ENCODE measurements at places on chromosomes 16 and 17. TPM values are rescaled to one million over a fixed set of nuclear protein-coding genes. Genes with fewer than 3 reads are reported as not detected.

- DNase-seq: no peak
- peaks cover 3% of the 10 kb centered on the region for H3K27me3 ChIP-seq
- no peak overlapping the region for H3K27ac ChIP-seq
These were observed 6.7 kb downstream of the NLRC3 start for GRCh38 chr16:3570420-3571062.

Gene MT1M
- total RNA-seq: 11.6 TPM

- no peaks in the 10 kb centered on the region for H3K27me3 ChIP-seq
- no peaks in the 10 kb centered on the region for H3K36me3 ChIP-seq
- peak; percentile 57 for DNase-seq
These were observed 4.0 kb downstream of the NUPR1 start for GRCh38 chr16:28534542-28535373.

Gene SLC9A5
- total RNA-seq: 0.40 TPM

Gene SLC52A1
- total RNA-seq: not detected

- DNase-seq: peak; percentile 65
- H3K4me1 ChIP-seq: peaks cover 24% of the 10 kb centered on the region
- no peaks in the 10 kb centered on the region for H3K36me3 ChIP-seq
- no peak overlapping the region for H3K4me3 ChIP-seq
These were observed 118.2 kb upstream of the CHMP6 start for GRCh38 chr17:80873307-80873951.

Gene MMP15
- total RNA-seq: 10.5 TPM

- no peak for DNase-seq
- no peaks in the 10 kb centered on the region for H3K27me3 ChIP-seq
- peak overlapping the region; percentile 14 for H3K27ac ChIP-seq
- peaks cover 41% of the 10 kb centered on the region for H3K4me1 ChIP-seq
These were observed 87.8 kb upstream of the CORO6 start for GRCh38 chr17:29710520-29710884.

DNA sequence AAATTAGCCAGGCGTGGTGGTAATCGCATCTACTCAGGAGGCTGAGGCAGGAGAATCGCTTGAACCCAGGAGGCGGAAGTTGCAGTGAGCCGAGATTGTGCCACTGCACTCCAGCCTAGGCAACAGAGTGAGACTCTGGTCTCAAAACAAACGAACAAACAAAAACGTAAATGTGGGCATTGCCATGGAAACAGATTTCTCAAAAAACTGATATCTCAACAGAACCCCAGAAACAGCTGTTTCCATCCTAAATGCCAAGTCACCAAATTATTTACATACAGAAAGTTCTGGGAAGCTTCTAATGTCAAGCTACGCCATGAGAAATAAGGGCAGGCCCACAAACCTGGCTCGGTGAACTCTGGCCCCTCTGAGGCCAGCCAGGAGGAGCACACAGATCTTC is 16.0 kb upstream of the ZNF689 start:
- H3K4me1 ChIP-seq: no peaks in the 10 kb centered on the region
- H3K4me3 ChIP-seq: no peak overlapping the region
- no peaks in the 10 kb centered on the region for H3K27me3 ChIP-seq
- H3K27ac ChIP-seq: no peak overlapping the region

- no peaks in the 10 kb centered on the region for H3K36me3 ChIP-seq
- DNase-seq: no peak
- no peak overlapping the region for H3K27ac ChIP-seq
- H3K4me1 ChIP-seq: no peaks in the 10 kb centered on the region
- H3K27me3 ChIP-seq: no peaks in the 10 kb centered on the region
These were observed 255.9 kb upstream of the PMFBP1 start for GRCh38 chr16:72427783-72428331.

DNA sequence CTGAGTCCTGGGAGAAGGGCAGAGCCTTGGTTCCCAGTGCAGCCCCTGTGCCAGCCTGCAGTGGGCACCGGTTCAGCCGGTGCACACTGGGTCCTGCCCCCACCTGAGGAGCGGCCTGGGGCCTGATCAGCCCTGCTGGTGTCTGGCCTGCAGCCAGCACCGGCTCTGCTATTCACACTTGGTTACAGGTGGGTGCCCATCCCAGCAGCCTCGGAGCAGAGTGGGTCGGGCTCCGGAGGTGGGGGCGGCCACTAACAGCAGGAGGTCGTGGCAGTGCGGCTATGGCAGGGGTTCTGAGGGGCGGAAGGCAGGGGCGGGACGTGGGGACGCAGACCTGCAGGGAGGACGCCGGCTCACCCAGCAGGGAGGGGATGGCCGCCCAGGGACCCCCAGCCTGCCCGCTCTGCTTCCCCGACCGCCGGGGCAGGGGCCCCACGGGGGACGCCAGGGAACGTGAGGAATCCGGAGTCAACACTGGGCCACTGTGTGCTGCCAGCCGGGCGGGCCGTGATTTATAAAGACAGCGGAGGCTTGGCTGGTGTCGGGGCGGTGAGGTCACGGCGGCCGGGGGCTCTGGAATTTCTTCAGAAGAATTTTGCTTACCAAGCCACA is 20.3 kb downstream of the METRNL start:
- H3K27ac ChIP-seq: no peak overlapping the region
- peak; percentile 70 for DNase-seq
- peaks cover 15% of the 10 kb centered on the region for H3K4me1 ChIP-seq

DNA sequence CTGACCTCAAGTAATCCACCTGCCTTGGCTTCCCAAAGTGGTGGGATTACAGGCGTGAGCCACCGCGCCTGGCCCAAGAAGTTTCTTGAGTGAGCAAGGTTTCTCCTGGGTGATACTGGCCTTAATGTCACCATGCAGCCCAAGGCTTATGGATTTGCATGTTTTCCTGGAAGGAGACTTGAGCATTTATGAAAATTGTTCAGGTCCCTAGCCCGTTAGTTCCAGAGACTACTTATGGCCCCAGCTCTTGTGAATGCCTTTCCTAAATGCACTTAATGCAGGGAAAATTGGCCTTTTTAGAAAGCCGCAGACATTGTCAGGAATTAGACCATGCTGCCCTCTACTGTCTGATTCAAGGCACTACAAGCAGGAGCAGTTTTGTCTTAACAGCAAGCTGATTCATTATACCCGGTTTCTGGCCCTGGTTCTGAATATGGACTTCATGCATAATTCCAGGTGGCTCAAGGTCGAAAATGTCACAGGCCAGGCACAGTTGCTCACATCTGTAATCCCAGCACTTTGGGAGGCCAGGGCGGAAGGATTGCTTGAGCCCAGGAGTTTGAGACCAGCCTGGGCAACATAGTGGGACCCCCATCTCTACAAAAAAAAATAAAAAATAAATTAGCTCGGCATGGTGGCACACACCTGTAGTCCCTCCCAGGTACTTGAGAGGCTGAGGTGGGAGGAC is 91.3 kb downstream of the SNX29 start:
- H3K4me3 ChIP-seq: no peak overlapping the region
- H3K36me3 ChIP-seq: peaks cover 10% of the 10 kb centered on the region
- H3K4me1 ChIP-seq: no peaks in the 10 kb centered on the region
- no peaks in the 10 kb centered on the region for H3K27me3 ChIP-seq
- DNase-seq: peak; percentile 82

- no peak overlapping the region for H3K27ac ChIP-seq
- no peak overlapping the region for H3K4me3 ChIP-seq
- no peaks in the 10 kb centered on the region for H3K36me3 ChIP-seq
- DNase-seq: no peak
- H3K27me3 ChIP-seq: no peaks in the 10 kb centered on the region
These were observed 150.0 kb downstream of the VPS53 start for GRCh38 chr17:564526-565065.

Gene CYGB
- total RNA-seq: 10.0 TPM

GRCh38 chr17:78717431-78717980 is 64.6 kb downstream of the CYTH1 start:
- no peaks in the 10 kb centered on the region for H3K36me3 ChIP-seq
- no peaks in the 10 kb centered on the region for H3K27me3 ChIP-seq
- H3K27ac ChIP-seq: no peak overlapping the region
- peak; percentile 55 for DNase-seq

GRCh38 chr17:28878158-28878910 is 19.2 kb downstream of the FLOT2 start:
- no peak overlapping the region for H3K27ac ChIP-seq
- DNase-seq: no peak
- peaks cover 47% of the 10 kb centered on the region for H3K36me3 ChIP-seq
- no peak overlapping the region for H3K4me3 ChIP-seq
- no peaks in the 10 kb centered on the region for H3K27me3 ChIP-seq
- no peaks in the 10 kb centered on the region for H3K4me1 ChIP-seq

DNA sequence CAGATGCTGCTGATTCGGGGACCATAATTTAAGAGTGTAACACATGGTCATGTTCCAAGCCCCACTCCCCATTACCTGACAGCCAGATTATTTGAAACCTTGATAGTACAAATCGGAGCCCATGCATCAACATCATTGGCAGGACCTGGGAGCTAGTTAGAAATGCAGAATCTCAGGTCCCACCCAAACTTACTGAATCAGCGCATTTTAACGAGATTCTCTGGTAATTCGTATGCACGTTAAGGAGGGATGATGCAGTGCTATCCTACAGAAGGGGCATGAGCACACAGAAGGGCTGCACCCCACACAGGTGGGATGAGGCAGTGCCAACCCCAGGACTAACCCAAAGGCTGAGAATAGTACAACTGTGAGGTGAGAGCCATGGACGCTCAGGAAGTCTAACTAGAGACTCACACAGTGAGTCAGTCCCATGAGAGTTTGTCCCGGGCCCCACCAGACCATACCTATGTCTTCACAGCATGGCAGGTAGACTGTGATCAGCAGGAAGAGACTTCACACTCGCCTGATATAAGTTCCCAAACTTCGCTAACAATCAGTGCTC is 64.9 kb downstream of the ZNF18 start:
- H3K27me3 ChIP-seq: no peaks in the 10 kb centered on the region
- H3K36me3 ChIP-seq: no peaks in the 10 kb centered on the region
- no peak for DNase-seq
- H3K4me1 ChIP-seq: no peaks in the 10 kb centered on the region

Gene CD300LB
- 0.43 TPM for total RNA-seq

Gene HIC1
- total RNA-seq: 46.8 TPM

DNA sequence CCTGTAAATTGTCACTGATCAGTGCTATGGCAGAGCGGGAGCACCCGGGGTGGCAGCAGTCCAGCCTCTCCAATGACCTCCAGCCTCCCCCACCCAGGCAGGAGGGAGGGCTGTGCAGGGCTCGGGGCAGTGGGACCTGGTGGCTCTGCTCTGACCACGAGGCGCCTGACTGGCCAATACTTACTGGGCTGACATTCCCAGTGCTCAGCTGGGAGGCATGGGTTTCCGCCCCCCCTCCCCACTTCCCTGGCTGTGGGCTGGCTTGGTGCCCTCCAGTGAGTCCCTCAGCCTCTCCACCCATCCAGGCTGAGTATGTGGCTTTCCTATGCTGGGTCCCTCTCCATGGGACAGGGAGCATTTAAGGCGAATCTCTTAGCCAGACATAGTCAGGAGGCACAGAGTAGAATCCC is 2.7 kb downstream of the SOCS3 start:
- H3K27me3 ChIP-seq: no peaks in the 10 kb centered on the region
- H3K27ac ChIP-seq: peak overlapping the region; percentile 94
- H3K36me3 ChIP-seq: peaks cover 22% of the 10 kb centered on the region
- H3K4me3 ChIP-seq: no peak overlapping the region

DNA sequence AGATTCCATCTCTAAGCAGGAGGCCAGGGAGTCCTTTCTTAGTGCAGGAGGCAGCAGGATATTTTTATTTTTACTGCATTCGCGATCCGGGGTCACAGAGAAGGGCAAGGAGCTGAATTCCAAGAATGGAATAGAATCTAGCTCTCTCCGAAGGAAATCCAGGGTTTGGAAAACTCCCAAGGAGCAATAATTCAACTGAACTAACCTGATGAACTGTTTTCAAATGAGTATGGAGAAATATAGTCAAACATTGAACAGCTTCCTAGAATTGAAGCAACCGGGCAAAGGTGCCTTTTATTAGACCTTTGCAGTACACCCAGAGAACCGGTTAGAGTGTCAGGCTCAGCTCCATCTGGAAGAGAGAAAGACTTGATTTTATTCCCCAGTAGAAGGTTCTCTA is 120.7 kb upstream of the MAF start:
- no peak overlapping the region for H3K27ac ChIP-seq
- H3K4me3 ChIP-seq: no peak overlapping the region
- peaks cover 5% of the 10 kb centered on the region for H3K4me1 ChIP-seq
- no peaks in the 10 kb centered on the region for H3K27me3 ChIP-seq
- no peak for DNase-seq

DNA sequence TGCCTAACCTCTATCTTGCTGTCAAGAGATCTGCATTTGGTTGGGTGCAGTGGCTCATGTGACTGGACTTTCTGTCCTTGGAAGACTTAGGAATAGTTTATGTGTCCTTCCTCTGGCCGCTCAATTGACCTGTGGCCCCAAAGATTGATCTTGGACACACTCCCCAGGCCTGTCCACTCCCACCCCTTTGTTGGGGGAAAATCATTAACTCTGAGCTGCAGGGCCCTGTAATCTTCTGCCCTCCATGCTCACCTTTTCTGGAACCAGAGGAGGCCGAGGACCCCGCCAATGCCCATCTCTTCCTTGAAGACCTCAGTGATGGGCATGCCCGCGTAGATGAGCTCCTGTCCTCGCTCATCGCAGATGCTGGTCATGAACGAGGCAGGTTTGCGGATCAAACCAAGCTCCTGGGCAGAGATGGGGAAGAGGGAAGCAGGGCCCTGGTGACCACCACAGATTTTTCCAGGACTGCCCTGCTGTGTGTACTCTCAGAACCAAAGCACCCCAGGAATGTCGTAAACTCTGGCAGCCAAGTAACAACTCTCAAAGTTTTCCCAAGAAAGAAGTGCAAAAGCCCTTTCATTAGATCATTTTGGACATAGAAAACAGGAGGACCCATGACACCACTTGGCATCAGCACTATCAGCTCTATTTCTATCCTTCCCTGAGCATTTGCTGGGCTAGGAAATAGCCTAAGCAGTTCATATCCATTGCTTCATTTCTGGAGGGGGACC is 8.5 kb upstream of the KLHL11 start:
- H3K36me3 ChIP-seq: no peaks in the 10 kb centered on the region
- no peaks in the 10 kb centered on the region for H3K27me3 ChIP-seq
- H3K4me1 ChIP-seq: no peaks in the 10 kb centered on the region
- no peak overlapping the region for H3K27ac ChIP-seq
- DNase-seq: no peak

Gene GAST
- total RNA-seq: not detected

- peak; percentile 41 for DNase-seq
- H3K4me3 ChIP-seq: no peak overlapping the region
- no peaks in the 10 kb centered on the region for H3K27me3 ChIP-seq
- H3K36me3 ChIP-seq: no peaks in the 10 kb centered on the region
- H3K4me1 ChIP-seq: no peaks in the 10 kb centered on the region
These were observed 7.9 kb downstream of the WFIKKN2 start for GRCh38 chr17:50843150-50843905.

Gene TPSG1
- total RNA-seq: 0.18 TPM

DNA sequence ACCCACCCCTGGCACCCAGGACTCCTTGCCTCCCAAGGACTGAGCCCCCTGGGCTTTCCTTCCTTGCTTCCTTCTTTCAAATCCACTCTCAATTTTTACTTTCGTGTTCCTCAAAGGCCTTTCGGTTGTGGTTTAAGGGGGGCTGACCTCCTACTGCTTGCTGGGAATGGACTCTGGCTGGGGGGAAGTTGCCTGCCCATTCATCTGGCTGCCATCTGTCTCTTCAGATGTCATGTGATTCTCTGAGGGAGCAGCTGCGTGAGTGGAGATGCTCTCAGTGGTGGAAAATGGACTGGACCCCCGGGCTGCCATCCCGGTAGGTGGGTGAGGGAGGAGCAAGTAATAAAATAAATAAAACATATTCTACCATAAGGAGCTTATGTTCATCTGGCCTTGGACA is 93.8 kb upstream of the RPRML start:
- no peak for DNase-seq
- H3K27me3 ChIP-seq: no peaks in the 10 kb centered on the region
- H3K27ac ChIP-seq: no peak overlapping the region
- H3K4me1 ChIP-seq: peaks cover 4% of the 10 kb centered on the region
- no peak overlapping the region for H3K4me3 ChIP-seq

GRCh38 chr17:82832411-82832810 is 7.4 kb downstream of the ZNF750 start:
- no peaks in the 10 kb centered on the region for H3K27me3 ChIP-seq
- no peaks in the 10 kb centered on the region for H3K36me3 ChIP-seq
- no peak for DNase-seq
- H3K4me3 ChIP-seq: no peak overlapping the region
- no peaks in the 10 kb centered on the region for H3K4me1 ChIP-seq
